NCI-H748 treated with DMSO at 0.1 percent for 48 hours (cell line): ENCODE measurements at places on chromosomes 6 and 20.

GRCh38 chr6:124237911-124238310 is 434.2 kb downstream of the NKAIN2 start:
- DNase-seq, result no peak

GRCh38 chr6:64984948-64985347 is 722.1 kb downstream of the EYS start:
- DNase-seq, result peak; percentile 16

DNA sequence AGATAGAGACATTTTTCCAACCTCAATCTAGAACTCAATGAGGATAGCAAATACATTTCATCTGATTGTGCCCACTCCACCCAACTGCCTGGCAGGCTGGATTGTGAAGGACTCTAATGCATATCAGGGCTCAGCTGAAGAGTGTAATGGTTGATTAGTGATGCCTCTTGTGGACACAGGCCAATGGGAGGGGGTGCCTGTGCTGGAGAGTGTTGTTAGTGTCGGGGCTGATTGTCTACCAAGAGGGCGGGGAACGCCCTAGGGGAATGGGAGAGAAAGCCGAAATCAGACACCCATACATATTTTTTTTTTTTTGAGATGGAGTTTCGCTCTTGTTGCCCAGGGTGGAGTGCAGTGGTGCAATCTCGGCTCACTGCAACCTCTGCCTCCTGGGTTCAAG is 103.7 kb upstream of the SALL4 start:
- no peak for DNase-seq

GRCh38 chr6:151627689-151628444 is 134.1 kb downstream of the CCDC170 start:
- peak; percentile 6 for DNase-seq

GRCh38 chr6:14542670-14543366 is 425.2 kb downstream of the CD83 start:
- no peak for DNase-seq
